ENCODE measurements at places on chromosomes 7 and 10.

GRCh38 chr10:21702633-21703111 is 168.6 kb downstream of the MLLT10 start:
- DNase-seq = peak; percentile 39

DNA sequence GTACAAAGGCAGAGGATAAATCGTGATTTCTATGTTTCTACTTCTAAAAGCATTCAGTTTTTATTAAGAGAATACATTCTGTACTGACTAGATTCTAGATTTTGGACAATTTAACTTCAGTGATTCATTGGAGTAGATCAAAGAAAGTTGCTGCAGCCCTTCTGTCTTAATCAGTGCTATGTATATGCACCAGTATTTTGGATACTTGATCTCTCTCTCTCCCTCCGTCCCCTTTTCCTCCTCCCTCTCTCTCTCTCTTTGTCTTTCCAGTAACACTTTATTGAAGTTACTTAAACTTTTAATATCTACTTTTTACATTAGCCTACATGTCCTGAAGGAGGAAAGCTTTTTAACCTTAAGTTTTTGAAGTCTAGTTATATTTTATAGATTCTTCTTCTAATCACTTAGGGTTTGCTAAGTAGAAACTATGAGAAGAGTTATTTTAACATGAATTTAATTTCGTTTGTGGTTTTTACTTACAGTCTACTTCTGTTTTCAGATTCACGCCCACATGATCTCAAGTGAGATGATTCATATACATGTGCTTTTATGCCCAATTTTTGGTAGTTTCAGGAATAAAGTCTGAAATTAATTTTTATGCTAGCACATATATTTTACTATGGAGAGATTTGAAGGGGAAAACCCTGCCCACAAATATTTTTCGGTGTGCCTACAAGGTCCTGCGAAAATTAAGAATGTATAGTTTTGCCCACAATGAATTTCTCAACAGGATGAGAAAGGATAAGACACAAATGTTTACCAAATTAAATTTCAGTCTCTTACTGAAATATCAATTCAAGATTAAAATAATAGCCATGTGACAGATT is 9.1 kb downstream of the MDFIC start:
- peak; percentile 28 for DNase-seq

DNA sequence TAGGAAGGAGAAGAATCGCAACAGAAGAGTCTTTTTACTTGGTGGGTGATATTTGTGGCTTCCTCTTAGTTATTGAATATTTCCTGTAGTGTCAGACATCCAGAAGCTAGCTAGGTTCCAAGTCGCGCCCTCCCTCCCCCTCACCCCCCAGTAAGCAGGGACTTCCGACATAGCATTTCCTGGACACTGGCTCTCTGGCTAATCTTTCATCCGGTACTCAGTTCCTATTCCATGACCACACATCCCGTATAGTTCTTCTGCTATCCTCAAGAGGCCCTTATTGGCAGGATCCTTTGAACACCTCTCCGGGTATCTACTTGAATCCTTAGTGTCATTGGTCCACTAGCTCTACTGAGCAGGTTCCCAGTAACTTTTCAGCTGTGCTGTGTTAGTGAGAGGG is 167.8 kb downstream of the HDAC9 start:
- no peak for DNase-seq

- no peak for DNase-seq
Measured at GRCh38 chr10:24930427-24930826, 22.0 kb downstream of the PRTFDC1 start.

DNA sequence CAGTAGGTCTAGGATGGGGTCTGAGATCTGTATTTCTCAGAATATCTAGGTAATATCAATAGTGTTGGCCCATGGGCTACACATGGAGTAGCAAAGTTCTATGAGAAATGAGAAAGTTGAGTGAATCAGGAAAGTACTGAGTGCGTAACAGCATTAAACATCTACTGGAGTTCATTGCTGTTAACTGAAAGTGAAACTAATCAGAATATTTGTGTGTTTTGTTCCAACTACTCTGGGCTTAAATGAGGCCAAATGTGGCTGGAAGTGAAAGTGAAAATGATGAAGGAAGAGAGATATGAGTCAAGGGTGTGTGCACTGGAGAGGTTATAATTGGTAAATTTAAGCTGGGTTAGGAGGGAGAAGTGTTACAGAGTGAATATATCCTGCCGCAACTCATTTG is 46.5 kb downstream of the TMEM106B start:
- DNase-seq = peak; percentile 16

DNA sequence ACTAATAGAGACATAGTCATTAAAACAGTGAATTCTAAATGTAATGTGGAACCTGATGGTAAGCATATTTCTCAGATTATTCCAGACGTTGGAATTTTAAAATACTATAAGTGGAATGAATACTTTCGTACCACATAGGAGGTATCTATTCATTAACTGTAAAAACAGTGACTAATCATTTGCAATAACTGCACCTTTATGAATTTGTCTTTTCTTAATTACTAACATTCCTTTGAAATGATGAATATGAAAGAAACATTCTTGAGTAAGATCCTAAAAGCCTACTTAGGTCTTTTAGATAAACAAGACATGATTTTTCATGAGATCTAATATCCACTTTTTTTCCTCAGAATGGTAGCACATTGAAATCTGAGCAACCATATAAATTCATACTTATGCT is 549.0 kb upstream of the LRRN3 start:
- DNase-seq = no peak

- no peak for DNase-seq
Measured at GRCh38 chr7:143287339-143287934, 714 bp upstream of the CASP2 start.

Data from hematopoietic multipotent progenitor cell treated with erythropoietin and hydrocortisone succinate and interleukin-3 and kit ligand, for 6 days (in vitro differentiated cells).